ENCODE measurements at places on chromosomes 5 and 9.

DNA sequence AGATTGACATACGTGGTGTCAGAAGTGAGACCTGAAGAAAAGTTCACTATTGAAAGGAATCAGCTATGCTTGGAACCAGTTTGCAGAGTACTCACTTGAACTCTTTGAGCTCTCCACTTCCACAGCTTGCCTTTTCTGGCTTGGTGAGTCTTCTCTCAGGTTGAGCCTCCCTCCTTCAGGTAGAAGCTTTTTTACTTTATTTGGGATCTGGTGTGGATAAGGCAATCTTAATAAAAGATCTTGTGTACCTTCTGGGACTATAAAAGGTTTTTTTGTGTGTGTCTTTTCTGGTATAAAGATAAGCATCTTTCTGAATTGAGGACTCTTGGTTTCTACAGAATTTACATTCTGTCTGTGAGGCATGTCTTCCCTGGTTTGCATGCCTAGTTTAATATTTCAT lies 5.4 kb upstream of the CPLANE1 start:
- no peak for DNase-seq

- DNase-seq: no peak
Measured at GRCh38 chr5:92494508-92494907, 1086.5 kb downstream of the NR2F1-AS1 start.

GRCh38 chr5:31124026-31124425 lies 69.5 kb upstream of the CDH6 start:
- no peak for DNase-seq

DNA sequence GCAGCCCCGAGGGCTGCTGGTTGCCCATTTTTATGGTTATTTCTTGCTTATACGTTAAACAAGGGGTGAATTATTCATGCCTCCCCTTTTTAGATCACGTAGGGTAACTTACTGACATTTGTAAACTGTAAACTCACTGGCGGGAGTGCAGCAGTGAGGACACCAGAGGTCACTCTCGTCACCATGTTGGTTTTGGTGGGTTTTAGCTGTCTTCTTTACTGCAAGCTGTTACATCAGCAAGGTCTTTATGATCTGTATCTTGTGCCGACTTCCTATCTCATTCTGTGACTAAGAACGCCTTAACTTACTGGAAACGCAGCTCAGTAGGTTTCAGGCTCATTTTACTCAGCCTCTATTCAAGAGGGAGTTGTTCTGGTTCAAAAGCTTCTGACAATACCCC lies 155.0 kb upstream of the PRDM9 start:
- DNase-seq: no peak

DNA sequence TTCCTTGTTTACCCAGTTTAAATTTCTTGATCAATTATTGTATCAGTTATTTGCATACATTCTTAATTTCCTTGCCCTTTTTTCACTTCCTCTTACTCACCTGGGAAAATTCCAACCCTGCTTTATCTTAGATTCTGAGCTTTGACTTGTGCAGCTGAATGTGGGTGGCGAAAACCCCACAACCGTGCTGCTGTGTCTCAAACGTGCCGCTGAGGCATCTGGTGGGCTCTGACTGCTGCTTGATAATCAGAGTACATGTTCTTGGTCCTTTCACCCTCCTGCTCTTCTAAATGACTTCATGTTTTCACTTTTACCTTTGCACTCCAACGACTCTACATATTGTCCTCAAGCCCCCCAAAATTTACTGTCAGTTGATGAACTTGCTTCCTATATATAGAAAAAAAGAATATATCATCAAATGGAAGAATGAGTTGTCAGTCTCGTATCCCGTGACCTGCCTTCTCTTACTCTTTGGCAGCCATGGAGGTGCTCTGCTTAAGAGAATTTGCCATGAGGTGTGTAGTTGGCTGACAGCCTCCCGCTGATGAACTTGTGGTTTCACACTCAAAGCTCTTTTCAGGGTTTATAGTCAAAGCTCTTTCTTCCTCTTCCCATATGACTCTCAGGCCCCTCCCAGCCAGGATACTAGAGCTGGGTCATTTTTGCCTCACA lies 14.0 kb upstream of the JAK2 start:
- no peak for DNase-seq

GRCh38 chr5:149765932-149766331 lies 35.8 kb downstream of the PPARGC1B start:
- peak; percentile 58 for DNase-seq

- no peak for DNase-seq
Measured at GRCh38 chr5:156021866-156022265, 305.1 kb upstream of the SGCD start.

- DNase-seq: no peak
Measured at GRCh38 chr9:99602854-99603253, 218.8 kb upstream of the NR4A3 start.

- no peak for DNase-seq
Measured at GRCh38 chr5:31066655-31067328, 126.7 kb upstream of the CDH6 start.

DNA sequence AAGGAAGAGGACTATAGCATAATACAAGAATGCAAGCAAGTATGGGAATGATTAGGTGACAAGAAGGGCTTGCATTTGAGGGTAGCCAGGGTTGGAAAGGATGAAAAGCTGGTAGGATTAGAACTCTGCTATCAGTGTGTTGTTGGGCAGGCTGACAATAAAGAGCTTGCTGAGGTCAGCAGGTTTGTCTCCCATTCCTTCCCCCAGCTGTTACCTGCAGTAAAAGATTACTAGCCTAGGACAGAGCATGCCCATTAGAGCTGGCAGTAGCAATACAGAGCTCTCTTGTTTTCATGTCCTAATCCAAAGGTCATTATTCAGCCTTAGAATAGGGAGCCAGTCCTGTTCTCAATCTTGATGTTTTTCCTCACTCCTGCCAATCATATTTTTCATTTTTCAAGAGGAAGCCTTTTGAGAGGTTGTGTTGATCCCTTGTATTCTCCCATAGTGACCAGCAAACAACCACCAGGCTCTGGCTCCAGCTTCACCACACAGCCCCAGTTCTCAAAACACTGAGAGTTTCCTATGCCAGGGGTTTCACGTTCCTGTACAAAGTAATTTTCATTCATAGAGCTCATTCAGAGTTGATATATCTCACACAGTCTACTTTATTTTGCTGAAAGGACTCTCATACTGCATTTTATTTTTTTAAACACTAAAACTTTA lies 71.7 kb downstream of the OR2K2 start:
- DNase-seq: no peak

GRCh38 chr5:158538506-158539074 lies 561.1 kb downstream of the EBF1 start:
- DNase-seq: no peak

GRCh38 chr5:168883991-168884390 lies 304.8 kb upstream of the PANK3 start:
- no peak for DNase-seq

GRCh38 chr5:143395638-143396352 lies 7.7 kb downstream of the NR3C1 start:
- DNase-seq: no peak

DNA sequence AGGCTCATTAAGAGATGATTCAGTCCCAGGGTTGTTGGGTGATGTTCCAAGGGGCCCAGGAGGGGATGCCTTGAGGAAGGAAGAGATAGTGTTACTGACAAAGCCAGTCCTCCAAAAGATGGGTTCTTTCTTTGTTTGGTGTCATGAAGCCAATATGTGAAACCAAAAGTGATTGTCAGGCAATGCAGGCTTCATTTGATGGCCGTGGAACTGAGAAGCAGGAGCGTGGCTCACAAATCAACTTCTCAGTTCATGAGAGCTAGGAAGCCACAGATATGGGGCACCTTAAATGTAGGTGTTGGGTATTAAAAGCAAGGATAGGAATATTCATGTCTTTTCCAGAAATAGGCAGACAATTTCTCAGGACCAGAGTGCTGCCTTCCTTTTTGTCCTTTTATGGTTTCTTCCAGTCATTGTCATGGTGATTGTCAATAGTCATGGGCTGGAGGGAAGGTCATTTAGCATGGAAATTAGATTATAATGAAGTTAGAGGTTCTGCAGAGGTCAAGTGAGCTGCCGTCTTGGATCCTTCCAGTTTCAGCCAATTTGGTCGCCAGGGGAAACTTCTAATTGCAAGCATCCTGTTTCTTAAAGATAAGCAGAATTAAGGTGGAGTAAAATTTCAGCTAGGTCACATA lies 393.0 kb downstream of the NTRK2 start:
- no peak for DNase-seq

- no peak for DNase-seq
Measured at GRCh38 chr9:76610011-76610352, 151.0 kb downstream of the GCNT1 start.

Data from hematopoietic multipotent progenitor cell treated with erythropoietin and hydrocortisone succinate and interleukin-3 and kit ligand, for 8 days (in vitro differentiated cells).